Activated naive CD8-positive, alpha-beta T cell treated with anti-CD3 and anti-CD28 coated beads, Interleukin-2, amount 50 U/mL, for 24 hours (primary cell): ENCODE measurements at places on chromosomes 11 and 22.
A peak's percentile ranks its signal among the peaks of the same experiment; 100 is the strongest.

GRCh38 chr11:118114266-118114665, 27.5 kb upstream of the SMIM35 start:
- no peak overlapping the region for H3K27ac ChIP-seq
- no peak for DNase-seq
- no peak overlapping the region for H3K4me3 ChIP-seq
- peaks cover 7% of the 10 kb centered on the region for H3K27me3 ChIP-seq

DNA sequence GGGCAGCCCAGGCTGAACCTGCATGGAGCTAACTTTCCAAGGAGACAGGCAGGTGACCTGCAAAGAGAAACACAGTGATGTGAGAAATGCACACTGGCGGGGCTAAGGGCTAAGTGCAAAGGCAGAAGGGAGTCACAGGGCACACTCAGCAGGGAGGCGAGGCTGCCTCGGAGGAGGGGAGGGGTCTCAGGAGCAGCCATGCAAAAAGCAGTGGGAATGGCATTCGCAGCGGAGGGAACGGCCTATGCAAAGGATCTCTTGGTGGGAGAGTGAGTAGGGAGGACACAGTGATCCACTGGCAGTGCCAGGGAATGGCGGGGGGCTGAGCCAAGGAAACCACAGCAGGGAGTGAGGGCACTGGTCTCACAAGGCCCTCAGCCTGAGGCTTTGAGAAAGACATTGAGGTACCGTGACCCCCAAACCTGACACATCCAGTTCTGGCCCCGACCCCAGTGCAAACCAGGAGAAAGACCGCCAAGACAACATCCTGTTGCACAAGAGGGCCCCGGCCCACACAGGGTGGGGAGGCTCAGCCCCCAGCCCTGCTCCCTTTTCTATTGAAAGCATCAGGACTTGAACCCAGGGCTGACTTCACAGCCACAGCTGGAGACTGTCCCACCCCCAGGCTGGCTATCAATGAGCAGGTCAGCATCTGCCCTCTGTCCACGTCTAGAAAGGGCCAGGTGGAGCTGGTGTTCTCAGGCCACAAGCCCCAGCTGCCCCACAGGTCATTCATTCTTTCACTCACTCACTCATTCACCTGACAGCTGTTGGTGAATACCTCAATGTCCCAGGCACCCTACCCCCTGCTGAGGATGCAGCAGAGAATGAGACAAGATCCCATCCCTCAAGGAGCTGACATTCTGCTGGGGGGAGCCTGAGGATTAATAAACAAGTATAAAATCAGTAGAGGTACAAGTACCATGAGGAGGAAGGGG, 50.7 kb downstream of the IGLL1 start:
- H3K27ac ChIP-seq, result no peak overlapping the region
- H3K36me3 ChIP-seq, result no peaks in the 10 kb centered on the region
- peaks cover 3% of the 10 kb centered on the region for H3K27me3 ChIP-seq
- no peak overlapping the region for H3K4me3 ChIP-seq
- no peaks in the 10 kb centered on the region for H3K4me1 ChIP-seq

- H3K4me1 ChIP-seq, result peaks cover 35% of the 10 kb centered on the region
- H3K27me3 ChIP-seq, result no peaks in the 10 kb centered on the region
- DNase-seq, result no peak
- no peak overlapping the region for H3K4me3 ChIP-seq
These were observed 24.5 kb downstream of the BRD1 start for GRCh38 chr22:49803134-49803533.

GRCh38 chr11:63369165-63369970, at the start of gene SLC22A9:
Gene SLC22A9 (plus strand): TSS chr11:63369785. CDS start chr11:63370057, 272 bp downstream.
- H3K4me3 ChIP-seq, result no peak within 1 kb of the TSS
- H3K27me3 ChIP-seq, result peaks cover 24% of the 10 kb centered on the region
- H3K36me3 ChIP-seq, result no peaks in the 10 kb centered on the region
- DNase-seq, result no peak

GRCh38 chr22:50456466-50457234, 18.2 kb downstream of the SBF1 start:
- no peak overlapping the region for H3K4me3 ChIP-seq
- no peaks in the 10 kb centered on the region for H3K27me3 ChIP-seq
- H3K27ac ChIP-seq, result no peak overlapping the region
- no peak for DNase-seq
- peaks cover 23% of the 10 kb centered on the region for H3K36me3 ChIP-seq
- H3K4me1 ChIP-seq, result peaks cover 16% of the 10 kb centered on the region

- H3K27ac ChIP-seq, result no peak overlapping the region
- peaks cover 6% of the 10 kb centered on the region for H3K4me1 ChIP-seq
- no peaks in the 10 kb centered on the region for H3K27me3 ChIP-seq
- DNase-seq, result no peak
- no peak overlapping the region for H3K4me3 ChIP-seq
- no peaks in the 10 kb centered on the region for H3K36me3 ChIP-seq
These were observed 51.3 kb downstream of the RPL27A start for GRCh38 chr11:8733852-8734251.

DNA sequence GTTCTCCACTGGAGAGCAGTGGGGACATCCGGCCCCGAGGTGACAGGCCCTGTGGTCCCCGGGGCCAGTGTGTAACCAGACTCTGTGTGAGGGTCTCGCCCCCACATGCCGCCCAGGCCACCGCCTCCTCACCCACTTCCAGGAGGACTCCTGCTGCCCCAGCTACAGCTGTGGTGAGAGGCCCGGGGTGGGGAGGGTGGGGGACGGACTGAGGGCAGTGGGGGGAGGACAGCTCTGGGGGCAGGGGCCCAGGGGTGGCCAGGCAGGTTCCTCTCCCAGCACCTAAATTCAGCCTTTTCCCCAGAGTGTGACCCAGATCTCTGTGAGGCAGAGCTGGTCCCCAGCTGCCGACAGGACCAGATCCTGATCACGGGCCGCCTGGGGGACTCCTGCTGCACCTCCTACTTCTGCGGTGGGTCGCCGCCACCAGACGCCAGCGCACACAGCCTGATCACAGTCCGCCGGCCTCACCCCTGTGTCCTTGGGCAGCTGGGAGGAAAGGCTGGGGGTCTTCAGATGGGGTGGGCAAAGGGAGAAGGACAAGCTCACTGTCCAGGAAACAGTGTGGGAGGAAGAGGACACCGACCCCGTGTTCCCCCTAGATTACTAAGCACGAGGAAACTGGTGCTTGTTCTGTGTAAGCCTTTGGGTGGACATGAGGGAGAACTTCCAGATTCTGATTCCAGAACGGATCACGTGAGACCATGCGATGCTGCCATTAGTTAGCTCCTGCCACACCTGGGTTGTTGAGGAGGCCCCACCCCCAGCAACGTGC, 84.4 kb upstream of the MYOD1 start:
- no peaks in the 10 kb centered on the region for H3K4me1 ChIP-seq
- no peaks in the 10 kb centered on the region for H3K36me3 ChIP-seq
- no peak overlapping the region for H3K4me3 ChIP-seq
- no peak for DNase-seq

DNA sequence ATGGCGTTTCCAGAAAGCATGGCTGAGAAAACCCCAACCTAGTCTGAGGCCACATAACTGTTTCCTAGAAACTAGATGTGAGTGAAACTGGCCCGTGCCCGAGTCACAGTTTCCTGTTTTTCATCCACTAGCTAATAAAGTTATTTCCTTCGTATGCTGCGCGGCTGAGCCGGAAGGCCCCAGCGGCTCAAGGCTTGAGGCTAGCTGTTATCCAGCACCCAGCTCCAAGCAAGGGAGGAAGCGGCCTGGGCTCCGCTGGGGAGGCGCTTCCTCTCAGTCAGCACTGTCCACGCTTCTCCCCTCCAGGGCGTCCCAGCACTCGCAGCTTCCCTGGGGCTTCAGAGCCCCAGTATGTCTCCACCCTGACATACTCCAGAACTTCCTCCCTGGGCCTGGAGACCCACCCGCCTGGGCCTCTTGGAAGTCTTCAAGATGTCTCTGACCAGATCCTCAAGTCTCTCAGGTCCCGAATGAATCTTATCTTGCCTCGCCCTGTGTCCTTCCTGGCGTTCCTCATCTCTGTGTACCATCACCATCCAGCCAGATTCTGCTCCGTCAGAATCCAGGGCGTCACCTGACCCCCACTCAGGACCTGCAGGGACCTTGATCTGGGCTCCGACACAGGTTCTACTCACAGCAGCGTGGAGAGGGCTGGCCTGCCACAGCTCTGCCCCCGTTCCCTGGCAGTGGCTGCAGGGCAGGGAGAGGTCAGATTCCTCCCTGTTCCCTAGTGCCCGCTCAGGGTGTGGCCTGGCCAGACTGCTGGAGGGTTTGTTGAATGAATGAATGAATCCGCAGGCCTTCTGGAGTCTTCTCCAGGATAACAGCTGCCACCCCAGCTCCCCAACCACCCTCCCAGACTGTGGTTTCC, 81.9 kb downstream of the LRRC32 start:
- H3K27ac ChIP-seq, result peak overlapping the region; percentile 91
- H3K27me3 ChIP-seq, result peaks cover 8% of the 10 kb centered on the region
- no peak for DNase-seq
- no peaks in the 10 kb centered on the region for H3K36me3 ChIP-seq

DNA sequence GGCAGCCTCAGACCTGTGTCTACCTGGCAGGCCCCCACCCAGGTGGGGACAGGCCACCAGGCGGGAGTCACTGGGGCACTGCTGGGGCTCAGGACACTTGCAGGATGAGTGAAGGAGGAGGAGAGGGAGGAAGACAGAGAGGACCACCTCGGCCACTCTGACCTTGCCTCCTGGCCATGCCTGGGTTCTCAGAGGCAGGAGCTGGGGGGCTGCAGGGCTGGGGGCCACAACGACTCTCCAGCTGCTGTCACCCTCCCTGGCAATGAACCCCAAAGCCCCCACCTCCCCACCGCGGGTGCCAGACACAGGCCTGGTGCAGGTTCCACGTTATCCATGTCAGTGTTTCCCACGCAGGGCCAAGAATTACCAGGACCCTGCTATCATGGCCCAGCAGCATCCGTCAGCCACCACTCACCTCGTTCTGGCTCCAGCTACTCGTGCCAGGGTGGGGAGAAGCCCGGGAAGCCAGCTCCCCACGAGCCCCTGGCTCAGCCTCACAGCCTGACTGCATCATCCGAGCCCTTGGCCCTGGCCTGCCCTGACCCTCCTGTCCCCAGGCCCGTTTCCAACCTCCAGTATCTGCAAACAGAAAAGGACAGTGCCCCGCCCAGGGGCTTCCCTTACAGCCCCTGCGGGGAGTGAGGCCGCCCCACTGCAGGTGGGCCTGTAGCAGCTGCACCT, 62.4 kb downstream of the BRD1 start:
- no peak overlapping the region for H3K27ac ChIP-seq
- H3K4me3 ChIP-seq, result no peak overlapping the region
- peaks cover 14% of the 10 kb centered on the region for H3K4me1 ChIP-seq

DNA sequence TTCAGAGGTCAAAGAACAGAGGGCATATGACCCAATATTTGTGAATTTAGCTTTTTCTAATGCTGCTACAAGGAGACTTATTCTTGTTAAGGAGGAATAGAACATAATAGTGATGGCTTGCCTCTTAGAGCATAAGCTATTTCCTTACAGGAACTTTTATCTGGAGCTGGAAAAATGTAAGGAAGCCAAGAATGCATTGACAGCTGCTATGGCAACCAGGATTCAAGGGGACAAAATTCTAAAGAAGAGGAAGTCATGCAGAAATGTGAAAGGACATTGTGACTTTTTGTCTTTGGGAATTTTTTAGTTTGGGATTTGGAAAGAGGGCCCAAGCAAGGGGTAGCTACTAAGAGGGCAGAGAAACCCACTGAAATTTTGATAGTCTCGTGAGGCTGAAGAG, 51.1 kb downstream of the EHF start:
- H3K27ac ChIP-seq, result no peak overlapping the region
- H3K36me3 ChIP-seq, result no peaks in the 10 kb centered on the region
- no peaks in the 10 kb centered on the region for H3K4me1 ChIP-seq

GRCh38 chr22:44305888-44306287, 6.9 kb downstream of the SHISAL1 start:
- no peak for DNase-seq
- H3K4me3 ChIP-seq, result no peak overlapping the region
- no peak overlapping the region for H3K27ac ChIP-seq
- H3K4me1 ChIP-seq, result no peaks in the 10 kb centered on the region
- no peaks in the 10 kb centered on the region for H3K36me3 ChIP-seq

DNA sequence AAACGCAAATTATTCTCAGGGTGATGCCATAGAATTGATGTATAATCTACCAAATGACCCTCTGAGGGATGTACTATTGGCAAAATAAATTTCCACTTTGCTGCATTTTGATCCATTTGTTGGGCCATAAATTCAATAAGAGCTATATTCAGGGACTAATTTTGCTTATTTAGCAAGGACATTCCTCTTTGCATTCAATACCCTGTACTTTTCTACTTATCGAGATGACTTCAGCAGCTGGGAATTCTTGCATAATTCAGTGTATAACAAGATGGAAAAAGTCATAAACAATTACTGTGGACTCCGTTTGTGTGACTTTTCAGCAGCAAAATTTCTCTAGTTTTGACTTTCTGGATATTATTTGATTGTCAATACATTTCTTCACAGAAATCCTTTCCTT, 744.7 kb upstream of the CCDC179 start:
- H3K36me3 ChIP-seq, result no peaks in the 10 kb centered on the region
- no peak overlapping the region for H3K27ac ChIP-seq
- H3K4me1 ChIP-seq, result no peaks in the 10 kb centered on the region
- no peak overlapping the region for H3K4me3 ChIP-seq
- no peaks in the 10 kb centered on the region for H3K27me3 ChIP-seq

DNA sequence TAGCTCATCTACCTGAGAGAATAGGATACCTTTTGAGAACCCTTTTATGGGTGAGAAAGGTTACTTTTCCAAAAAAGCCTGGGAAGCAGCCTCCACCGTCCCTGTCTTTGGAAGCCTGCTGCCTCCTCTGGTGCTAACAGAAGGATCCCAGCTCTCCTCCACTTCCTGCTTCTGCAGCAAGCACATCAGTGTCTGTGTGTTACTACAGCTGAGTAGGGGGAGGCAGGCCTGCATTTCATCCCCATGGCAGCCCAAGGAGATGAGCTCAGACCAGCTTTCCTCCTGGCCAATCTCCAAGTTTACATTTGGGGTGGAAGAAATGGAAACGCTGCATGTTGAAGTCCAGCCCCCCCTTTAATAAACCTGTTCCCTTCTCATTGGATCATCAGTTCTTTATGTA, 7.4 kb upstream of the CCDC34 start:
- H3K36me3 ChIP-seq, result no peaks in the 10 kb centered on the region
- H3K27me3 ChIP-seq, result no peaks in the 10 kb centered on the region
- no peak overlapping the region for H3K4me3 ChIP-seq
- H3K4me1 ChIP-seq, result no peaks in the 10 kb centered on the region
- H3K27ac ChIP-seq, result no peak overlapping the region

- no peak for DNase-seq
- peaks cover 7% of the 10 kb centered on the region for H3K36me3 ChIP-seq
- H3K4me3 ChIP-seq, result no peak overlapping the region
- no peak overlapping the region for H3K27ac ChIP-seq
These were observed 28.0 kb downstream of the QSER1 start for GRCh38 chr11:32920570-32920969.

DNA sequence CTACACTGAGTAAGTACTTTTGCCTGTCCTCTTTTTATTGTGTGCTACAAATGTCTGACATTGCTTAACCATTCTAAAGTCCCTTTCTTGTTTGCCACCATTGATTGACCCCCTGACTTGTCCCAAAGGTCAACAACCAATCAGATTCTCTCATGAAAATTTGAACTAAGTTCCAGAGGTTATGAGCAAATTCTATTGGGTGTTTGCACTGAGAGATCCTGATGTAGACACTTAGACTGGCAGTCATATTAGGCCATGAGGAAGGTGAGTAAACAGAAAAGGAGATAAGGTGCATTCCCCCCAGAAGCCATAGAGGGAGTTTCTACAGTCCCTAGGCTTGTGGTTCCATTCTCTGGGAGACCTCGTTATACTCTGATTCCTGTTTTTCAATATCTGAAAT, 101.3 kb upstream of the E2F8 start:
- H3K27me3 ChIP-seq, result peaks cover 50% of the 10 kb centered on the region
- H3K27ac ChIP-seq, result no peak overlapping the region
- no peak for DNase-seq
- H3K4me3 ChIP-seq, result no peak overlapping the region
- no peaks in the 10 kb centered on the region for H3K36me3 ChIP-seq
